Skin of body (tissue), 3 donors: ENCODE measurements at places on chromosomes 11 and 22.

GRCh38 chr11:65899356-65900124 is 648 bp downstream of the FOSL1 start:
- DNase-seq, result no peak

DNA sequence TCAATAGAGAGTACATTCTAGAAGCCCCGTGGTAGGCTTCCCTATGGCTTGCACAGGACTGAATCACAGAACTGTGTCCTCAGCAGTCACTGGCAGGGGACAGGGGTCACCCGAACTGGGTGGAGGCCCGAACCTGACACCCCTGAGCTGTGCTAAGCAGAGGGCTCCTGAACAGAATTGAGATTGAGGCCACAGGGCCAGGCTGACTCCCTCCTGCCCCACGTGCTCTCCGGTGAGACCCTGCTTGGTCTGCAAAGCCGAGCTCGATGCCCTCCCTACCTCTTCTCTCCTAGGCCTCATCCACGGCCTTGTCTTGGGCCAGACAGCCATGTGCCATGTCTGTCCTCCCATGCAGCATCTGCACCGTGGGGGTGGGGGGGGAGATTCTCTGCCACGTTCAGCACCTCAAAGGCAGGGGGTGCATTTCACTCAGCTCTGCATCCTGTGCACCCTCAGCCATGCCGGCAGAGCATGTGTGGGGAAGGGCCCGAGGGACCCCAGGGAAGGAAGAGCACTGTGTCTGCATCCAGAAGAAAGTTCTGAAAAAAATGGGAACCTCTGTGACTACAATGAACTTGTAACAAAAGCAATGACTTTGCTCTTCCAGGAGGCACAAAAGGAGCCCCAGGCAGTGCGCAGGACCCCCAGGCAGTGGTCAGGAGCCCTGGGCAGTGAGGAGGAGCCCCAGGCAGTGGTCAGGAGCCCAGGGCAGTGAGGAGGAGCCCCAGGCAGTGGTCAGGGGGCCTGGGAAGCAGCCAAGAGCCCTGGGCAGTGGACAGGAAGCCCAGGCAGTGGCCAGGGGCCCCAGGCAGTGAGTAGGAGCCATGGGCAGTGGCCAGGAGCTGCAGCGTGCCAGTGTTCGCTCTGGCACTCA is 76.7 kb upstream of the SEPTIN5 start:
- no peak for DNase-seq

GRCh38 chr11:109165035-109165434 is 257.0 kb upstream of the C11orf87 start:
- no peak for DNase-seq

DNA sequence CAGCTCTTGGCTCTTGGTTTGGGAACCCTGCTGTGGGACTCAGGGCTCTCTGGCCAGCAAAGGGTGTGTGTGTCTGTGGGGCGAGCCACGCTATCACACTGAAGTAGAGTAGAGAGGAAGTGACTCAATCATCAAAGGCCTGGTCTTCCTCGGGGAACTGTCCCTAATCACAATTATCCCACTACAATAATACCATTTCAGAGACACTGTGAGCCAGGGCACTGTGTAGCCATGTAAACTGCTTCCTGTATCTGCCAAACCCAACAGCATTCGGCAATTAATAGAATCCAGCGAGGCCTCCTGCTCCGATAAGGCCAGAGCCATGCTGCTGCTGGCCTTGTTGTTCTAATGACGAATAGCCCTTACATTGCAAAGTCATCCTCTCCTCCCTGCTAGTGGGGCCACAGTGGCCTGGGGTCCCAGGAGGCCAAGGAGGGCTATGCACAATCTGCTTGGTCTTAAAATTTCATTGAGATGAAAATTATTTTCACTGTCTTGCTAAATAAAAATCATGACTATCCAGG is 49.8 kb upstream of the LMO2 start:
- DNase-seq, result no peak

GRCh38 chr22:29946220-29946619 is 63.2 kb downstream of the MTMR3 start:
- DNase-seq, result no peak
